Activated T-helper 1 cell treated with anti-CD3 and anti-CD28 coated beads, Interleukin-12 subunit alpha, Interleukin-12 subunit beta, Interleukin-2, Interleukin-4 antibody, amounts not matched to agents 30 ng/mL and 10 ng/mL and 1 ng/mL, durations not matched to agents 14 hours and 24 hours and 36 hours (primary cell): ENCODE measurements at places on chromosomes 16 and 17. TPM values are rescaled to one million over a fixed set of nuclear protein-coding genes. Genes with fewer than 3 reads are reported as not detected.

The CTRL gene
- total RNA-seq, result 5.5 and 6.9 TPM in 2 replicates

The JUP gene
- 0.12 and 0.39 TPM in 2 replicates for total RNA-seq

GRCh38 chr17:36640836-36641235 lies 39.5 kb downstream of the MRM1 start:
- DNase-seq, result no peak

The KRT40 gene
- not detected in 2 replicates for total RNA-seq

DNA sequence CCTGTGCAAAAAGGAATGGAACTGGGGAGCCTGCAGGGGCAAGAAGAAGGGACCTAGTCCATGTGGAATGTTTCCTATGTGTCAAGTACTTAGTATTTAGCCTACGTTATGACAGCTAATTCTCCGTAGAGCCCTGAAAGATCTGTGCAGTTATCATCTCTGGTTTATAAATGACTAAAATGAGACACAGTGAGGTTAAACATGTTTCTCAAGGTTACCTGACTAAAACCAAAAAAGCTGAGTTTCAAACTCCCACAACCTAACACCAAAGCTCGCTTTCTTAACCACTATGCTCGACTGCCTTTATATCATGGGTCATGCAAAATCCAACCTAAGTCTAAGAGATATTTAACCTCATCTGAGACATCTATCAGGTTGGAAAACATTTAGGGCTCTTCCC lies 53.3 kb upstream of the CCL2 start:
- no peak for DNase-seq

DNA sequence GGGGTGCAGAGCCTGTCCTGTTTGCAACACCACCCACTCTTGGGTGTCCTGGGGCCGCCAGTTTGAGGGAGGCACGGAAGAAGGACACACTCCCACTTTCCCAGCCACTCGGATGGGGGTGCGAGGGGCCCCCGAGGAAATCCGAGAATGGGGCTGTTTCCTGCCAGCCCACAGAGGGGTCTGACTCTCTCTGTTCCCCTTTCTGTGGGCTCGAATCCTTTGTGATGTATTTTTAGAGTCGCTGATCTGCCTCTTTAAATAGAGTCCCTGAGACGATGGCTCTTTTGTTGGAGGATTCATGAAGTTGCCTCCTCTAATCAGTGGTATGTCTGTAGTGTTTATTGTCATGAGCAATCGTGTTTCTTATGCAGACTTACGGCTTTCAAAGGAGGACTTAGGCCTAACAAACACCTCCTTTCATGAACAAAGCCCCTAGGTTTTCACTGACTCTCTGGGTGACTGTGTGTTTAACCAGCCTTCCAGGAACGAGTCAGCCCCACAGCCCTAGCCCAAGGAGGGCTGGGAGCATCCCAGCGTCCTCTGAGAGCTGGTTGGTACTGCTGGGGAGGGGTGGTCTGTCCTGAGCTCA lies 29.1 kb downstream of the CIBAR2 start:
- DNase-seq, result no peak

- peak; percentile 78 for DNase-seq
These were observed 727 bp upstream of the TENT4B start for GRCh38 chr16:50152351-50152806.
